Activated CD4-positive, alpha-beta T cell treated with anti-CD3 and anti-CD28 coated beads, Interleukin-2, Interleukin-4, amounts not matched to agents 100 ng/mL and 50 ng/mL, durations not matched to agents 16 hours and 8 hours (primary cell): ENCODE measurements at places on chromosomes 3 and 15.
A peak's percentile ranks its signal among the peaks of the same experiment; 100 is the strongest.

- no peak for DNase-seq
Observed at GRCh38 chr3:56316944-56317343, 151.3 kb downstream of the ERC2 start.

GRCh38 chr15:25787855-25788520 lies 75.1 kb downstream of the ATP10A start:
- DNase-seq, result no peak

- DNase-seq, result no peak
Observed at GRCh38 chr3:144185276-144185675, 213.7 kb downstream of the DIPK2A start.

GRCh38 chr3:170524073-170524472 lies 61.8 kb downstream of the SLC7A14 start:
- no peak for DNase-seq

- DNase-seq, result no peak
Observed at GRCh38 chr3:129688271-129688895, 81.9 kb upstream of the PLXND1 start.

GRCh38 chr15:67124111-67124510 lies 58.7 kb downstream of the SMAD3 start:
- DNase-seq, result no peak

GRCh38 chr15:23397779-23398178 lies 43.2 kb downstream of the GOLGA8S start:
- no peak for DNase-seq

- no peak for DNase-seq
Observed at GRCh38 chr3:3853544-3853943, 54.3 kb downstream of the LRRN1 start.

GRCh38 chr15:99427668-99428361 lies 138.0 kb upstream of the MEF2A start:
- DNase-seq, result no peak

GRCh38 chr15:36941798-36942197 lies 158.6 kb downstream of the MEIS2 start:
- DNase-seq, result no peak

GRCh38 chr15:71186267-71186666 lies 71.0 kb downstream of the THSD4 start:
- no peak for DNase-seq

DNA sequence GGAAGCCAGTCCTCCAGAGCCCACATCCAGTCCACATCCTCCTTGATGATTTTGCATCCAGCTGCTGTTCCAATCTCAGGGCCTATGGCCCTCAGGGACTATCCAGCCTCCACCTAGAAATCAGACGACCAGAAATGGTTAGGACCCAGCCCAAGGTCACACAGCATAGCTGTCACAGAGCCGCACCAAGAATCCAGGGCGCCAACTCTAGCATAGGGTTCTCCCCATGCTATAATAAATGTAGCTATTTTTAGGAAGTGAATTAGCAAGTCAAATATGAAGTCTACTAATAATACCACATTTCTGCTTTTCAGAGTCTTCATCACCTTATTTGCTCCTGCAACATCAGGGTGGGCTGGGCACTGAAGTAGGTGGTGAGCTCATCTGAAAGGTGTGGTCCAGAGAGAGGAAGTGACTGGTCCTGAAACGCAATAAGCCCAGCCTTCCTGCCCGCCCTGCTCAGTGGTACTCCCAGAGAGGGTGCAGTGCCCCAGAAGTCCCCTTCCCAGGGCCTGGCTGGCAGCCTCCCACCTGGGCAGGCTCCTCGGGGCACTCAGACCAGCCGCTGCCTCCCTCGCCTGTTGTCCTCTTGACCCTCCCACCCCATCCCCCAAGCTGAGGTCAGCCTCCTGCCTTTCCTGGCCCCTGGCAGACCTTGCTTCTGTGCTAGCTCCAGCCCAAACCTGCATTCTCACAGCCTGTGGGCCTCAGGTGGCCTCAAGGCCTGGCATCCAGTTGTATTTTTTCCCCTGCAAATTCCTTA lies 17.6 kb upstream of the CYP11A1 start:
- DNase-seq, result peak; percentile 66

DNA sequence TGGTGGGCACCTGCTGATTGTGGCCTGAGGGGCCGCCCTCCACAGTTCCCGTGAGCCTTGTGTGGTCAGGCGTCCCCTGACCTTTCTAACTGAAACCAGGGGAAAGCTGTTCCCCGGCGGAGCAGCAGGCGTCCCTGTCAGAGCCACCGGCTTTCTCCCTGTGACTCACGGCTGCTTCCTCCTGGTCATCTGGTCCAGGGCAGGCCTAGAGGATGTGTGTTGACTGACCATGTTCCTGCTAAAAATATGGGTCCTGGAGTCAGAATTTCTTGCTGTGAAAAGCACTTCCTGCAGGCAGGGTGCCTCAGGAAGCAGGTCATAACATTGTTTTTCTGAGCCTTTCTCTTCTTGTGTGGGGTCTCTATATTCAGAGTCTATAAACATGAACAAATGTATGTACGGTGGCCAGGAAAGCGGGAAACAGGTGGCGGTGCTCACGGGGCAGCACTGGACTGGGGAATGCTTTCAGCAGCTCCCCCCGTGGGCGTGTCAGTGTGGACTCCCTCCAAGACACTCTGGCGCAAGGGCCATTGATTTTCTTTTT lies 38.4 kb upstream of the CGNL1 start:
- DNase-seq, result no peak

- DNase-seq, result no peak
Observed at GRCh38 chr15:64807051-64807749, 18.2 kb downstream of the PIF1 start.

GRCh38 chr15:58536414-58536813 lies 104.6 kb downstream of the LIPC start:
- no peak for DNase-seq

GRCh38 chr3:184160456-184160855 lies 5.3 kb downstream of the DVL3 start:
- DNase-seq, result no peak

- DNase-seq, result no peak
Observed at GRCh38 chr15:78317145-78317836, 17.9 kb upstream of the SKIC8 start.

DNA sequence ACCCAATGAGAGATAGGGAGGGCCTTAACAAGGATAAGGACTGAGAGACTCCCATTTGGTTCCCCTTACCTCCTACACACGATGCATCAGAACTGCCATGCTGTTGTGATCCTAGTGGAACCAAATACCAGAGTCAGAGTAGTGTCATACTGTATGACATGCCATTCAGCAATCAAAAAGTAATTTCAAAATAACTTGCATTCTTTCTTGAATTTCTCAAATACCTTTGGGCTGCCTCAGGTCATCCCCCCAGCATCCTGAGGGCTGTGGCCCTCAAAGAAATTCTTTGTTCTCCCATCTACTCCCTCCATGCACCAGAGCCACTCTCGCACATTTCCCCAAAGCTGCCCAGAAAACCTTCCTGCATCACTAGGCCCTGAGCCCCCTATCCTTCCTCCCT lies 68.9 kb upstream of the PPP2R3A start:
- DNase-seq, result no peak

GRCh38 chr3:127370906-127371305 lies 83.1 kb upstream of the PRR20G start:
- DNase-seq, result no peak

DNA sequence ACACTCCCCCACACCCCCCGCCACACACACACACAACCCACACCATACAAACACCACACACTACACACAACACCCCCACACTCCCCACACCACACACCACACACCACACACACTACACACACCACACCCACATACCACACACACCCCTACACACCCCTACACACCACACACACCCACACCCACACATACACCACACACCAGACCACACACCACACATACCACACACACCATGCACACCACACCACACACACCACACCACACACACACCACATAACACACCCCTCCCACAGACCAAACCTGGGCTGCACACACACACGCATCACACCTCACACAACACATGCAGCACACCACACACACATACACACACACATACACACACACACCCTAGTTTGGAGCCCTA lies 1.8 kb upstream of the RASGRF1 start:
- DNase-seq, result no peak

GRCh38 chr3:30073040-30073439 lies 533.4 kb upstream of the TGFBR2 start:
- no peak for DNase-seq

DNA sequence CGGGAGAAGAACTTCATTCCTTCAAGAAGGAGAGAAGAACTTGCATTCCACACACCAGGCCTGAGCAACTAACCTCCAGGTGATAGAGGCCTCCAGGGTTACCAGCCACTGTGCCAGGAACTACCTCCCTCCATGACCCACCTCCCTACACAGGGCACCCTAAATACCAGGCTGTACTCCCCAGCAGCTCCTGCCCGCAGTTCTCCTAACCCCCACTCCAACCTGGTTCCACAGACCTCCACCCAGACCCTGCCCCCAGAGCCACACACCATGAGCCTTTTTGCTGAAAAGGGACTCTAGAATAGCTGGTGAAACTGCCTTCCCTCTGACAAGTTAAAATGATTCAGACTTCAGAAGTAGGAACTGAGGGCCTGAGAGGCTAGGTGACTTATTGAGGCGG lies 8.2 kb downstream of the IGDCC3 start:
- DNase-seq, result no peak

GRCh38 chr15:49693498-49693897 lies 72.7 kb downstream of the DTWD1 start:
- no peak for DNase-seq

DNA sequence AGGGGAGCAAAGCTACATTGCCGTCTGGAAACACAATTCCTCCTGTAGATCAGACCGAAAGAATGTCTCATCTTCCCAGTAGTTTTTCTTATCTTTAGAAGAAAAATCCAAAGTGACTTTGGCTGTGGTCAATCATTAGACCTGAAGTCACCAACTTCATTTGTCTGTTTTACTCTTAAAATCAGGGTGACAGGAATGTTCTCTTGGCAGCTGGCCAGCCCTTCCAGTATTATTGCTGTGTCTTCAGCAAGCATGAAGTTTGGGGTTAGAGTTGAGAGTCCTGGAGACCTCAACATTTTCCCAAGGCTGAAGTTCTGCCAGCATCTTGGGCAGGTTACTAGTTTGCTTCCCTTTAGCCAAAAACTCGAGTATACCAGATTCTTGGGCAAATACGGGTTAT lies 32.5 kb downstream of the RSL24D1 start:
- DNase-seq, result no peak

- peak; percentile 38 for DNase-seq
Observed at GRCh38 chr3:101811875-101812274, 32.9 kb downstream of the NXPE3 start.

DNA sequence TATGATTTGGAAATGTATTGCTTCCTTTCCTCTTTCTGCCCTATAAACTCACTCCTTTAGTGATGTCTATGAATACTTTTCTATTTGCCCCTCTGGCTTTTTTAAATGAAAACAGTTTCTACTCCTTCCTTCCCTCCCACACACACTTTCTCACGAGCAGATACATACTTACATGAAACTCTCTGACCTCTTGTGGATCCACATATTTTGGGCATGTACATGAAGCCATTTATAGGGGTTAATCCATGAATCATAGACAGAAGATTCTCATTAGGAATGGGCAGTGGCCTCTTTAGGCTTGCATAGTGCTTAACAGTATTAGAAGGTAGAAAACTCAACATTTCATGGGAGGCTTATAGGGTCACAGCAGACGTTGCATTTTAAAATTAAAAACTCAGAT lies 24.8 kb downstream of the ANAPC13 start:
- DNase-seq, result no peak
